ENCODE measurements at places on chromosomes 1 and 21. TPM values are rescaled to one million over a fixed set of nuclear protein-coding genes. Genes with fewer than 3 reads are reported as not detected.

AMY2B gene
- 23.9 TPM for total RNA-seq

- DNase-seq = peak; percentile 86
Observed at GRCh38 chr1:33367485-33368405, 46.8 kb upstream of the A3GALT2 start.

- no peak for DNase-seq
Observed at GRCh38 chr21:8990326-8991087, 1530.9 kb upstream of the TPTE start.

DNA sequence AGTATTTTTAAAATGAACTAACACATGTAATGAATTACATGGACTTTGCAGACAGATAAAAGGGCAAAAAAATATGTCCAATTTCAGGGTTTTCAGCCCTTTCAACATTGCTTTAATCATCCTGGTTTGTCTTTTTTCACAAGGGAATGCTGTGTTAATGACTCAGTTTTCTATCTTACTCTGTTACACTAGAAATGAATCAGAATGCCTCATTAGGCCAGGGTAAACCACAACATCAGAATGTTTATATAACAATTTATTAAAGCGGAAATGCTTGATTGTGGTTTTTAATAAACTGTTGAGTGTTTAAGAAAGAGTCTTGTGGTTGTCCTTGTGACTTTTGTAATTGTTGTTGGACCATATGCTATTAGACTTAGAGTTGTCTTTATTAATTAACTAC is 13.5 kb downstream of the GORAB start:
- DNase-seq = no peak

DNA sequence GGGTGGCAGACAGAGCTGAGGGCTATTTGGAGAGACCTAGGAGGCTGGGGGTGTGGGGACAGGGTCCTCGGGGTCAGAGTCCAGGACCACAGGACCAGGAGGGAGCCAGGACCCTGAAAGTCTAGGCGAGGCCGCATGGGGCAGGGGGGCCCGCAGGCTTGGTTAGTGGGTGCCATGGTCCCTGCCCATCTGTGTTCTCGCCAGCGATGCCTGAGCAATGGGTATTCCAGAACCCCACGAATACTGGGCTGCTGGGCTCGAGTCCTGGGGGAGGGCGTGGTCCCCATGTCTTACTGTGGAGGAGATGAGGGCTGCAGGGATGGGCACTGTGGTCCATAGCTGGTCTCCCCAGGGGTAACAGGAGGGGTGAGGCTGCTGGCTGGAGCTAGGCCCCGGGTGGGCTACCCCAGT is 2.0 kb downstream of the KRTAP10-6 start:
- DNase-seq = no peak

CTSK gene
- 8.2 TPM for total RNA-seq

TMEM240 gene
- 7.2 TPM for total RNA-seq

DNA sequence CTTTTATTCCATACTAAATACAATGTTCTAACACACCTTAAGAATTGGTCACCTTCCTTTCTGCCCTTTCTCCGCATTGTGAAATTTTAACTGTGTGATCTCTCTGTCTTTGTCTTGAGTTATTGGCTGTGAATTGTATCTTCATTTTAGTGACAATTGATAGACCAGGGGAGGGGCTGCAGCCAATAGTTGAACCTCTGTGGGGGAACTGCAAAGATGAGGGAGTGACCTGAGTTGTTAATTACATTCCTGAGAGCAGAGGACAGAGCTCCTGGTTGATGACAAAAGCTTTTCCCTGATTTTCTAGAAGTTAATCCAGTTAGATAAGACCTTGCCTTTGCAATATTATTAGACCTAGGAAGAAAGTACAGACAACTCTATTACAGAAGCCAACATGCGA is 1535.7 kb downstream of the BRINP3 start:
- no peak for DNase-seq

GRCh38 chr21:42308914-42309752 is 6.1 kb downstream of the TFF3 start:
- no peak for DNase-seq

GRCh38 chr1:19799230-19800075 is at the start of gene TMCO4:
TMCO4 (minus strand) TSS chr1:19799916; CDS start chr1:19780758, 19,158 bp downstream.
- DNase-seq = peak; percentile 71

DNA sequence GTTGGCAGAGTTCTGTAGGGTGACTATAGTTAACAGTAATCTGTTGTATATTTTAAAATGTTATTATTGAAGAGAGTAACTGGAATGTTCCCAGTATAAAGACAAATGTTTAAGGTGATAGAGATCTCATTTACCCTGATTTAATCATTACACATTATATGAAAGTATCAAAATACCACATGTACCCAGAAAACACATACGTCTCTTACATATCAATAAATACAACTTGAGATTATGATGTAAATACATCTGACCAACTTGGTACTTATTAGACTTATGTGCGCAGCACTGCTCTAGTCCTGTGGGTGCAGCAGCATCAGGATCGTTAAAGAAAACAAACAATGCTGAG is 670 bp upstream of the PARK7 start:
- DNase-seq = no peak

- DNase-seq = no peak
Observed at GRCh38 chr1:29713857-29714256, 477.5 kb downstream of the PTPRU start.

DNA sequence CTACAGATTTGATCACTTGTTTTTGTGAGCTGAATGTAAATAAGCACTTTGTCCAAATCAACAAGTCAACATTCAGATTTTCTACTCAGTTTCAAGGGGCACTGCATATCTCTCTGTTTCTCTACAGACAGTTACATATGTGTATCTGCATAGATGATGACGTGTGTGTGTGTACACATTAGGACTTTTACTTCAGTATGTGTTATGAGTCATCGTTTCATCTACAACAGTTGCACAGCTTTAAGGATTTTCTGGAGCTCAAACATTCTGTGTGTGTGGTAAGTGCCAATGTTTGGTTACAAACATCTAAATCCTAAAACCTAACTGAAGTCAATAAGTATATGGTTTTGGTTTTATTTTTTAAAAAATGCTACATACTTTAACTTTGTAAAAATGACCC is 494.5 kb upstream of the PBX1 start:
- no peak for DNase-seq

- DNase-seq = no peak
Observed at GRCh38 chr1:86990826-86991225, 76.4 kb downstream of the HS2ST1 start.

DNA sequence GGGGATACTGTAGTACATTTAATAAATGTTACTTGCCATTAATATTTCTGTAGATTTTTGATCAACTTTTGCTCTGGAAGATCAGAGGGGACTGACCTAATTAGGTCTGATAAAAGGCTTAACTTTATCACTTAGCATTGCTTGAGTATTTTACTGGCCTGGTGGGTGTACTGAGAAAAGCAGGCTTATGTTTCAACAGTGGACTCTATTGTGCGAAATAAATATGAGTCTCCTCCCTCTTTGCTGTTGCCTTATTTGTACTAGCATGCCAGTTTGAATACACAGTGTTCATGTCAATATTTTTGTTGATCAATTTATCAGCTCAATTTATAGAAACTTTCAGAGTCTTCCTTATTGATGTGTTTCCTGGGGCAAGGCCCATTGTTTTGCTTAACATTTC is 49.1 kb downstream of the EBNA1BP2 start:
- DNase-seq = no peak

GRCh38 chr21:46454142-46454541 is 4.5 kb upstream of the DIP2A start:
- DNase-seq = no peak

- DNase-seq = no peak
Observed at GRCh38 chr1:13605159-13605558, 21.5 kb downstream of the PDPN start.

DNA sequence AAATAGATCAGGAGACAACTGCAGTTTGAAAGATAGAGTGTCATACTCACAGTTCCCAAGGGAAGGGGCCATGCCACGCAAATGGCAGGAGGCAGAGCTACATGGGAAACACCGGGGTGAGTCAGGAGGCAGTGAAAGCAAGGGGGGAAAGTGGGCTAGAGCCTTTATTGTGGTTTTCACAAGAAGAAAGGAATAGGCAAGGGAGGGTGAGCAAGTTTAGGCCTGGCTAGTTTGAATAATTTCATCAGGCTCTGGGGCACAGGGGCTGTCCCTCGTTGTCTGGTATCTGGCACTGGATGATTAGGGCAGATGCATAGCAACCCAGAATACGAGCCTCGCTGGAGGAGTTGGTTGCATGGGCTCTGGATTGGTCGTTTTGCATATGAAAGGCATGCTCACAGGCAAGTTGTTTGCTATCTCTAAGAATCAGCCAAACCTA is 17.0 kb upstream of the ITLN2 start:
- DNase-seq = no peak

F3 gene
- 50.8 TPM for total RNA-seq

GRCh38 chr1:55204997-55205396 is 10.2 kb downstream of the USP24 start:
- no peak for DNase-seq

DNA sequence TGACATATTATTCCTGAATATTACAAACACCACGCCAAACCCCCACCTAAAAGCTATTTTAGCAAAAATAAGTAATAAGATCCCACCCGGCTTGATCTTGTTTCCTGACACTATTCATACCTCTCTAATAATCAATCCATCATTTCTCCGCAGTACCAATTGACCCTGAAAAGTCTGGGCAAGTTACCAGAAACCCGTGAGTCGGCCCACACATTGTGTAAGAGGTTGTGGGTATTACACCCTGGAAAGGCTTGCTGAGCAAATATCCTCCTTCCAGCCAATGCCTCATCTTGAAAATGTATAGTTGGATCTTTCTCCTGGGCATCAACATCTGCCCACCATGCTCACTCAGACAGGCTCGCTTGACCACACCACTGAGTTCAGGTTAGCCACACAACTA is 451.0 kb downstream of the TTLL7 start:
- DNase-seq = no peak

GRCh38 chr1:153272186-153272585 is 12.7 kb downstream of the LORICRIN start:
- DNase-seq = no peak

DNA sequence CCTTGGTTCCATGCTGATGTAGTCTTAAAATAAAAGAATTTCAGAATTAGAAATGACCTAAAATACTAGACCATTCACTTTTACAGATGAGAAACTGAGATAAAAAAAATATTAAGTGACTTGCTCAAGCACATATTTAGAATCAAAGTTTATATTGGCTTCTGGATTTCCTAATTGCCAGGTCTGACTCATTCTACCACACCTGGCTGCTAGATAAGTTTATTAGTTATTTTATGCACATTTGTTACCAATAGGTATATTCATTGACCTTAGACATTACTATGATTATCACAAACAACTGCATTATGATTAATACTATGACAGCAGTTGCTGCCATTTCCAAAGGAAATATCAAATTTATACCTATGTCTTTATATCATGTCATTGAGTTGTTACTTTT is 497.5 kb downstream of the RWDD3 start:
- DNase-seq = no peak

- DNase-seq = no peak
Observed at GRCh38 chr1:184056921-184057555, 5.5 kb downstream of the TSEN15 start.

- no peak for DNase-seq
Observed at GRCh38 chr1:93774707-93775106, 93.1 kb upstream of the BCAR3 start.

- no peak for DNase-seq
Observed at GRCh38 chr1:147169171-147169570, 3.1 kb downstream of the PRKAB2 start.

TCHHL1 gene
- total RNA-seq = not detected

FAM110D gene
- total RNA-seq = 3.1 TPM

DNA sequence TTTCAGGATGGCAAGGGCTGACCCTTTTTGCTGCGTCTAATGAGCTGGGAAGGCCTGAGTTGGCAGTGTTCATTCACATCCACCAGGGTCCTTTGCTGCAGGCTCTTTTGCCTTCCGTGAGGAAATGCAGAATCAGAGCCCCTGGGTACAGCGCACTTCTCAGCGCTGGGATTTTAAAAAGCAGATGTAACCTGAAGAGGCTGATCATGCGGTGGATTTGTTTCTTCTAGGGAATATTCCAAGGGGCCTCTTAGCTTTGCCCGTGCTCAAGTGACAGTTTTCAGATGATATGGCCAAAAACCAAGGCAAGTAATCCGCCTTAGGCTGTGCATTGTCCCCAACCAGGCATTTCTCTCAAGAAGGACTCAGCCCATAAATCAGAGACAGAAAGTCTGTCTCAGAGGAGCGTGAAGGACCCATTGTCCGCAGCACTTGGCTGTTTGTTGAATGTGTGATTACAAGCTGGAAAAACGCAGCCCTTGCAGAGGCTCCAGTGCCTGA is 237.6 kb downstream of the PTPRC start:
- DNase-seq = no peak

- no peak for DNase-seq
Observed at GRCh38 chr21:36010801-36011200, 49.5 kb downstream of the SETD4 start.

DNA sequence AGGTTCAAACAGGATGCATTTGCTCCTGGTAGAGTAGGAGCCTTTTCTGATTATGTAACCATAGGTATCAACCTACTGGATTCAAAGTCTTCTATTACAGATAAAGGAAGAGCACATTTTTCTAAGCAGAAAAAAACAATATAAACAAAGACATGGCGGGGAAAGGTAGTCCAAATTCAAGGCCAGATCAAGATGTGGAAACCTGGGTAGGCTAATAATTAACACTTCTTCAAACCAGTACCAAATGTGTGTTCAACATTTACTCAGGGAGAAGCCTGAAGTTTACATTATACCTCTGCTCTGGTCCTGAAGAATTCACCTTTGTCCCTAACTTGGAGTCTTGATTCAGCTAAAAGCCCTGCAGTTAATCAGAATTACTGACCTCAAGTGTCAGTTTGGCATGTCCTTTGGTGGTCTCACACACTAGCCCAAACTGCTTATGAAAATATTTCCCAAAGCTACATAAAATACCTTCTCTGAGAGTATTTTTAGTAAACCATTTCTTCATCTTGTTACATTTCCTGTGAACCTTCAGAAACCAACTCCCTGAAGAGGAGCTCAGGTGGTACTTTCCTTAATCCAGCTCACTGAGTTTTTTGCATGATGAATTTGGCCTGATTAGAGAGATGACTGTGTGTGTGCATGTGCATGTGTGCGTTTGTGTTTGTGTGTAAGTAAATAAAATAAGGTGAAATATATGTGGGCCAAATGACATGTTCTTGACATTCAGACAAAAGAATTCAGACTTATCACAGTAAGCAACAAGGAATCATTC is 70.2 kb downstream of the TOR3A start:
- no peak for DNase-seq

- no peak for DNase-seq
Observed at GRCh38 chr1:11518016-11518701, 39.2 kb downstream of the DISP3 start.

- DNase-seq = no peak
Observed at GRCh38 chr1:66326867-66327266, 207.1 kb upstream of the SGIP1 start.

GPR25 gene
- total RNA-seq = not detected

APOBEC4 gene
- total RNA-seq = 0.11 TPM
